ENCODE measurements at places on chromosomes 16 and 17.

DNA sequence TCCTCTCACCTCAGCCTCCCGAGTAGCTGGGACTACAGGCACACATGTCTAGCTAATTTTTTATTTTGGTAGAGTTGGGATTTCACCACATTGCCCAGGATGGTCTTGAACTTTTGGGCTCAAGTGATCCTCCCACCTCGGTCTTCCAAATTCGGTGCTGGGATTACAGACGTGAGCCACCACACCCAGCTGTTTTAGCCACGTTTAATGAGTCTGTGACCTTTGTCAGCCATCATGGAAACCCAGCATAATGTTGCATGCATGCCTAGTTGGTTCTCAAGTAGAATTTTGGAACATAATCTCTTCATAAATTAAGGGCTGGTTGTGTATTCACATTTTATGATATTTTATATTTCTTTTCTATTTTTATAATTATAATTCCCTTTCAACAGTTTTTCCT is 42.0 kb downstream of the GOSR1 start:
- no peak for DNase-seq

- DNase-seq = no peak
Measured at GRCh38 chr16:55490301-55490700, 11.3 kb downstream of the MMP2 start.

DNA sequence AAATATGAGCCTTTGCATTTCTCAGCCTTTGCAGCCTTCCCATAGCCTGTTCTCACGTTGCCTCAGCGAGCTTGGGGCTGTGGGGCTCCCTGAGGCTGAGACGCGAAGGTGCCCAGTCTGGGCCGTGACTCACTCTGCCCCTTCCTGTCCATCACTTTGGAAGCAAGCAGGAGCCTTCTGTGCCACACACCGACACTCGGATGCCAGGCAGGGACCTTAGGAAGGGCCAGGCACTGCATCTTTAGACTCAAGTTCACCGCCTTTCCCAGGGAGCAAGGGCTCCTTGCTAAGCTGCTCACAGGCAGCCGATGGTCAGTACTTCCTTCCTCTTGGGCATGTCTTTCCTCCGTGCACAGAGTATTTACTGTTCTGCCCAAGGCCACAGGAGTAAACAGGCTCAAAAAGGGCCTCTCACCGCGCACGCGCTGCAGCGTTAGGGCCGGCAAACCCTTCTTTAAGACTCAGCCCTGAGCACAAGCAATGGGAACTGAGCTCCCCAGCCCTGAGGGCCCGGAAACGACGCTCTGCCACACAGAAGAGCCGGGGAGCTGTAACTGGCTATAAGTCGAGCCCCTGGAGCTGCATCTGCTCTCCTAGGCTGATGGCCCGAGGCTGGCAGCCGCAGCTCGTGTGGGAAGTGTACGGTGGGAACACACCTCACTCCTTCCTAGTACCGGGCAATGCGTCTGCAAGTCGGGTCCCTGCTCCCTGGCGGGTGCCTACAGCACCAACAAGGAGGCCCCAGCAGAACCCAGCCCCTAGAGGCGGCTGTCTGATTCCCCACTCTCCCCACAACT is 7.2 kb downstream of the TIMM22 start:
- DNase-seq = no peak

- no peak for DNase-seq
Measured at GRCh38 chr16:81527477-81528178, 83.0 kb downstream of the CMIP start.

- DNase-seq = no peak
Measured at GRCh38 chr16:87226926-87227295, 90.3 kb downstream of the C16orf95 start.

DNA sequence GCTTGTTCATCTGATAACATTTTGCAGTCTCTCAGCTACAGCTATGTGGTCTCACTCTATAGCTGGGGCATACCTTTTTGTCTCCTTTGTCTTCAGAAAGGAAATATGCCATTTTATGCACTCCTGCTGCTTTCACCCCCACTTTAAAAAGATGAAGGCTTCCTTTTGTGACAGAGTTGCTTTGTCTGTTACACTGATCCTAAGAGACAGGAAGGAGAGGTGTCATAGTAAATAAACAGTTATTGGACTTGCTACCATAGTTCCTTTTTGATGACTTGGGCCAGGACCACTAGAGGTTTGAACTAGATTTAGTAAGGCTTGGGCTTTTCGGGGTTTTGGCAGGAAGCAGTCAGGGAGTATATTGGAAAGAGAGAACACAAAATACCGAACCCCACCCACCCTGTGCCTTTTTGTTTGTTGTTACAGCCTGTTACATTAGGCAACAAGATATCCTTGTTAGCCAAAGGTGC is 1.8 kb upstream of the METTL9 start:
- no peak for DNase-seq

Data from activated T-helper 9 cell treated with anti-CD3 and anti-CD28 coated beads, Interleukin-2, amount 50 U/mL, for 16 hours (primary cell).